Activated T-helper 1 cell treated with Interleukin-2 at 50 U/mL for 16 hours (primary cell): ENCODE measurements at places on chromosomes 13 and 19.
A peak's percentile ranks its signal among the peaks of the same experiment; 100 is the strongest.

DNA sequence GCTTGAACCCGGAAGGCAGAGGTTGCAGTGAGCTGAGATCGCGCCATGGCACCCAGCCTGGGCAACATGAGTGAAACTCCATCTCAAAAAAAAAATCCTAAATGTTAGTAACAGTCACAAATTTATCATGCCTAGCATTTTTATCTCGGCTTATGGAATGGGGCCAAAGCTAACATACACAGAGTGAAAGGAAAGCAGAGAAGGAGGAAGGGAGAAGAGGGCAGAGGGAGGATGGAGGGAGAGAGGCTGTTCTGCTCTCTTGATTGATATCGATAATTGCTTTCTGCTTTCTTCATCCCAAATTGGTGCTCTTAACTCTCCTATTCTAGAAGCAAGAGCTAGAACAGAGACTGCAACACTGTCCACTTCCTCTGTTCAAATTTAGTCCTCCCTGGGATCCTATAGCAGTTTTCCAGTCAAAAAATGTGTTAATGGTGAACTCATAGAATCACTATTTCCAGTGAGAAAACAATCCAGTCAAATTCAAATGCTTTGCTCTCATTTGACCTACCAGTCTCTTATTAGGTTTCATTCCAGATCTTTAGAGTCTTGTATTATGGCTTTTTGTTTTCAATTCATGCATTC is 15.8 kb upstream of the TUBGCP3 start:
- no peak for DNase-seq

DNA sequence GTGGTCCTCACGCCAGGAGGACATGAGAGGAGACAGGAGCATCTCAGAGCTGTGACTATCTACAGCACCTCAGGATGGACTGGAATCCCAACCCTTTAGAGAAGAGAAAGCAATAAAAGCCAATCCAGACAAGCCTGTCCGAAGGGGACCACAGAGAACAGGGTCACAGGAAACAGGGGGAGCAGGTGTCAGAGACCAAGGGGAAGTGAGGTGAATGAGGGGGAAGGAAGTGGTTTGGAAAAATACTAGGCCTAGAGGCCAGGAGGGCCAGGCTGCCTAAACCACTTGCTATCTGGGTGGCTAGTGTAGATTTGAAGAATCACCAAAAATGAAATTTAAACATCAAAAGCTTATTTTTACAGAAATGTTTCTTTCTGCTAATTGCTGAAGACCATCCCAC is 16.2 kb downstream of the TMTC4 start:
- DNase-seq: no peak

DNA sequence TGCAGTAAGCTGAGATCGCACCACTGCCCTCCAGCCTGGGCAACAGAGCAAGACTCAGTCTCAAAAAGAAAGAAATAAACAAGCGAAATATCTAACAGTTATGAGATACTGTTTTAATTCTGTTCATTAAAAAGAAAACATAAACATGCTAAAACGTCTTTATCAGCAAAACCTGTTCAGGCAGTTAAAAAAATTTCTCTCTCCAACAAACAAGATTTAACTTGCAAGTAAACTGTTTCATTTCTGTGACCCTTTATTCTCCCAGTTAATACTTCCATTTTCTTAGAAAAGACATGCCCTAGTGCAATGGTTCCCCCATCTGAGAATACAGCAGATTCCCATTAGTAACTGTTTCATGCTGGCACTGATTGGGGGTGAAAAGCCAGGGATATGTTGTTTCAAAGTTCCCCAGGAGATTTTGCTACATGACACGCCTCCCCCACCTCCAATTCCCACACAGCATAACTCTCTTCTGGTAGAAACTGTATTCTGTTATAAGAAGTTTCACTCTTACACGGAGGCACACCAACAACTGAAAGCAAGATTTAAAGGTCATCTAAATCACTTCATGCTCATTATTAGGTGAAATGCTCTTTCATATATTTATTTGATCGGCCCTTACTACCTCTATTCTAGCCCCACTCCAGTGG is 24.4 kb downstream of the ELF1 start:
- no peak for DNase-seq

- no peak for DNase-seq
Observed at GRCh38 chr19:12205296-12205695, 42.4 kb downstream of the ZNF136 start.

DNA sequence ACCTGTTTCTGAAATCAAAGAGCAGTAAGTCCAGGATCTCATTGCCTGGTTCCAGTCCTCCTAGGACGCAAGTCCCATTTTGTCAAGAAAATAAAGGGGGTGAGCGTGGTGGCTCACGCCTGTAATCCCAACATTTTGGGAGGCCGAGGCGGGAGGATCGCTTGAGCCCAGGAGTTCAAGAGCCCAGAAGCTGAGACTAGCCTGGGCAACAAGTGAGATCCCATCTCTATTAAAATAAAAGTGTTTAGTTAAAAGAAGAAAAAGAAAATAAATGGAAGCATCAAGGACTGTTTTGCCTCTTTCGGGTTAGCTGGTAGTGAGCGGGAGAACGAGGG is 344 bp upstream of the HAUS5 start:
- no peak for DNase-seq

GRCh38 chr19:49357186-49357585 is 5.0 kb downstream of the TEAD2 start:
- no peak for DNase-seq

DNA sequence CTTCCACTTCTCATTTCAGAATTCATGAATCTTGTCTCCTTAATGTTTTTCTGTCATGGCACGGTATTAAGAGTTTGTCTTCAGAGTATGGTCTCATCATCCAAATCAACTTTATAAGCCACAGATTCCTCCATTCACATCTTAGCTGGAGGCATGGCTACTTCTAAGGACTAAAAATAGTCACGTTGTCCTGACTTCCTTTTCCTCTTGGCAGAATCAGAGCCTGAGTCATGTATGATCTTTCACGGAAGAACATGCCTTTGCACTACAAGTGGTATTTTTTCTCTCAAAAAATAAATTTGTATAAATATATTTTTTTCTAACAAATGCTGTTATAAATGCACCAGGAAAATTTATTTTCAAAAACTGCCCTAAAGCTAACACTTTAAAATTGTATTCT is 71.4 kb downstream of the ALOX5AP start:
- DNase-seq: no peak

DNA sequence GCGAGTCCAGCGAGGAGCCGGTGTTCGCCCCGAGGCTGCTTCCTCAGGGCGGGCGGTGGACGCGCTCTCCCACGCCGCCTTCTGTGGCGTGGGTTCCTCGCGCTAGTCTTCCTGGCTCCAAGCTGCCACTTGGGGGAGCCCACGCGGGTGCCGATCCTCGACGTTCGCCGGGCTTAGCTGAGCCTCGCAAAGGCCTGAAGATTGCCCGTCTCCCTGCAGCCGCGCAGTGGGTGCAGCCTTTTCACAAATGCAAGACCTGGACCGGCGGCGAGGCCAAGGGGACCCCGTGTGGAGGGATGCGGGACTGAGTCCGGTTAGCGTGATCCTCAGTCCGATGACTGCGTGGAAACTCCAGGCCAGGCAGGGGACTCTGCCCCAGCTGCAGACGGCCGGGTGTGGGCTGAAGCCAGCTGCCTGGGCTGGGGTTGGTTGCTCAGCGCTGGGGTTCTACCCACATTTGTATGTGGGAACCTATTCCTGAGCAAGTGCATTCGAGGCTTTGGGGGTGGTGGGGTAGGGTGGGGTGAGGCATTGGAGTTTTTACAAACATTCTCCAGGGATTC is 16.6 kb upstream of the LRP3 start:
- peak; percentile 72 for DNase-seq

GRCh38 chr13:113369881-113370280 is 6.0 kb upstream of the GRTP1 start:
- no peak for DNase-seq

DNA sequence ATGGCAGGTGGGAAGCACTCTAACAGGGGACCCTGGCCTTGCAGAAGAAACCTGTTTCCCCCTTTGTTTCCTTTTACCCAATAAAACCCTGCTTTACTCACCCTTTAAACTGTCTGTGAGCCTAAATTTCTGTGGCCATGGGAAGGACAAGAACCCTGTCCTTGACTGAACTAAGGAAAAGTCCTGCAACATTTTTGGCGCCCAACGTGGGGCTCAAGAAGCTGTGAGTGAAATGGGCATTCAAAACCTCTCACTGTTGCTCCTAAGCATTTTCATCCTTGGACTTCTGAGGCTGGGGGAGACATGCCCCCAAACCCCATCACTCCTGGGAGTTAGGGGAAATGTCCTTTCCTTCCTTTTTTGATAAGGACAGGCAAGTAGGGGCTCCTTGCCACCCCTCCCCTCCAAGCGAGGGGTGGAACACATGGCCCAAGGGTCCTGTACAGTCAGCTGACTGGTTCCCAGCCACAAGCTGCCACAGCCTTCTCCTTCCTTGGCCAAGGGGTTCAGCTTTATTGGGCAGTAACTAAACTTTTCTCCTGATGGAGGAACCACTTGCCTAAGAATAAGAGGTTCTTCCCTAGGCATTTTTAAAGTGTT is 381.6 kb downstream of the KLF5 start:
- DNase-seq: no peak

GRCh38 chr13:36530050-36530789 is 97.9 kb downstream of the CCNA1 start:
- DNase-seq: no peak

- no peak for DNase-seq
Observed at GRCh38 chr19:4906963-4907362, 2.3 kb upstream of the UHRF1 start.

DNA sequence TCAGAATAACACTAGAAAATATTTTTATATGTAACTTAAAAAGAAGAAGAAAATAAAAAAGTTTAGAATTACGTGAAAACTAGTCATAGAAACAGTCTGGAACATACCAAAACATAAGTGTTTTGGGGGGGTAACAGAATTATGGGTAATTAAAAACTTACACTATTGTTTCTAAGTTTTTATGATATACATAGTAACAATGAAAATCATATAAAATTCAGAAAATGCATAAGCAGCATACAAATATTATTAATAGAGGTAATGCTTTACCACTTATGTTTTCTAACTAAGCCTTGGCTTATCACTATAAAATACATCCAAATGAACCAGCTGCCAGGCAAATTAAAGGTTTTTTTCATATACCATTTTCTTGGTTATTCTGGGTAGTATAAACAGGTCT is 14.9 kb downstream of the ESD start:
- no peak for DNase-seq

- DNase-seq: no peak
Observed at GRCh38 chr19:33191501-33191900, 2.6 kb upstream of the LRP3 start.

DNA sequence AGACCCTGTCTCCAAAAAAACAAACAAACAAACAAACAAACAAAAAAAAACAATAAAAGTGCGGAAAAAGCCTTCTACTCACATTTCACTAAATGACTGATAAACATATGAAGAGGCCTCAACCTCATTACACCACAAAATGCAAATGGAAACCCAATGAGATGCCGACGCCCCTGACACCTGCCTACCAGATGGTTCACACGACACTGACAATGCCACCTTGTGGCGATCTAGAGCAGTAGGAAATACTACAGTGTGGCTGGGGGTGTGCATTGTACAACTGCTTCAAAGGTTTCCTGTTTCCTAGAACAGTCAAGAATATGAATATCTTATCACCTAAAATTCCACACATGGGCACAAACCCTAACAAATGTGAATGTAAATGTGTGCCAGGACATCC is 14.0 kb downstream of the SCGB2B2 start:
- peak; percentile 17 for DNase-seq

- no peak for DNase-seq
Observed at GRCh38 chr19:46413262-46414031, at the start of gene CCDC8. CCDC8 (minus strand) TSS chr19:46413564; CDS start chr19:46412810, 754 bp downstream.
